Activated T-helper 17 cell treated with anti-CD3 and anti-CD28 coated beads, Interleukin-2, amount 50 U/mL, for 72 hours (primary cell): ENCODE measurements at places on chromosomes 3 and 15.

DNA sequence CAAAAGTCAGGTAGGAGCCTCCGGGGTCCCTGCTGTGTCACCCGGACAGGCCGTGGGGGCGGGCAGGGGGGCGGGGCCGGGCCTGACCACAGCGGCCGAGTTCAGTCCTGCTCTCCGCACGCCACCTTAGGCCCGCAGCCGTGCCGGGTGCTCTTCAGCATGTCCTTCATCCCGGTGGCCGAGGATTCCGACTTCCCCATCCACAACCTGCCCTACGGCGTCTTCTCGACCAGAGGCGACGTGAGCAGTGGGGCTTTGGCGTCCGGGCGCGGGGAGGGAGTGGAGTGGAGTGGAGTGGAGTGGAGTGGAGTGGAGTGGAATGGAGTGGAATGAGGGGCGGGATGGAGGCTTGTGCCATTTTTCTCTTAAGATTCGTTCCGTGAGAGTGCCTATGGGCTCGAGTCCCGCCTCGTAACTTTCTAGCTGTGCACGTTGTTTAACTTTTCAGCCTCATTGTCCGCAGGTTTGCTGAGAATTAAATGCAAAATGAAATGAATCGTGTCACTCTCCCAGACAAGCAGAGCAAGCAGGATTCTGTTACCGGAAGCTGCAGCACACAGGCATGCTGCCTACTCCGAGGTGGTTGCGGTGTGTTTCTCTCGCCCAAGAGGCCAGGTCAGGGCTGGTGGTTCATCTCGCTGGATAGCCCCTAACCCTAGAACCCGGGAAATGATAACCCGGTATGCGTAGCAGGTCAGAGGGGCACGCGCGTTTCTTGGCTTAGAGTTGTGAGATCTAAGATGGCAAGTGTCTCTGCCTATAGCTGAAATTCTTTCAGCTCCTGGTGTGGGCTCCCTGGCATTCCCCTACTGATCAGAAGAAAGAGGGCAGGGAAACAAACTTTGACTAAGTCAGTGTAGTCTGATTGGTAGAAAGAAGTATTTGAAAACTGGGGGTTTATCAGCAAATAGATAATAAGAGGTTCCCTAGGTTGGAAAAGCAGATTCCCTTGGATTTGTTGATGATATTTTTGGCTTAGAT is at the start of gene FAH:
TSS of gene FAH (plus strand) at position 104 of the 981 bp plus-strand sequence. CDS start at position 160, 56 bp downstream.
- ATAC-seq = peak; percentile 83

- ATAC-seq = no peak
Measured at GRCh38 chr3:13307041-13307440, 113.1 kb downstream of the NUP210 start.

- ATAC-seq = no peak
Measured at GRCh38 chr3:34073961-34074360, 275.5 kb downstream of the PDCD6IP start.

- no peak for ATAC-seq
Measured at GRCh38 chr15:29438703-29439055, 169.1 kb upstream of the NSMCE3 start.

- ATAC-seq = peak; percentile 91
Measured at GRCh38 chr15:63970621-63971426, 75.5 kb downstream of the DAPK2 start.

DNA sequence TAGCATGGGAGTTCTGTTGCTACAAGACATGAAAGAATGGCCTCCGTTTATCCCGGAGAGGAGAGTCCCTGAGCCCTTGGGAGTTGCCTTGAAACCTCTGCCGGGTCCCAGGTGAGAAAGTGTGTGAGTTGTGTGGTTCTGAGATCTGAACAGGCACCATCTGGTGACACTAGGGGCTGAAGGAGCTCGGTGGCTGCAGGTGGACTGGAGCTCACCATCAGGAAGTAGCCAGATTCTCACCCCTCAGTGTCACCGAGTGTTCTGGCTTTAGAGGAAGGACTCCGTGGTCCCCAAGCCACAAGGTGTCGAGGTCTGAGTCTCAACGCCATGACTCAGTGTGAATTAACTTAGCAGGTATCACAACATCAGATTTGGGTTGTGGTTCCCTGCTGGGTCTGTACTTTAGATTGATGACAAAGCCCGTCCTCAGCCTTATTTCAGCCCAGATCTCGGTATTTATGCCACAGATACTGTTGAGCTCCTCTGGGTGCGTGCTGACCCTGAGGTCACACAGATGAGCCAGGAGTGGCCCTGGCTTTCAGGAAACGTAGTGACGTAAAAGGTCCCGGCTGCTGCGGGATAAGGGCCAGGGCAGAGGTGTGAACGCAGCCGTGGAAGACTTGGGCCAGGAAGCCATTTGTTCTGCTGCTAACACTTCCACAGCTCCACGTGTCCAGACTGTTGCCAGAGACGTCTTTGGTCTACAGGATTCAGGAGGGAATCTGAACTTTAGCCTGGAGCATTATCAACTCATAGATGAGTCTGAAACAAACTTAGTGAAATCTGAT is 54.4 kb downstream of the PGPEP1L start:
- peak; percentile 82 for ATAC-seq

DNA sequence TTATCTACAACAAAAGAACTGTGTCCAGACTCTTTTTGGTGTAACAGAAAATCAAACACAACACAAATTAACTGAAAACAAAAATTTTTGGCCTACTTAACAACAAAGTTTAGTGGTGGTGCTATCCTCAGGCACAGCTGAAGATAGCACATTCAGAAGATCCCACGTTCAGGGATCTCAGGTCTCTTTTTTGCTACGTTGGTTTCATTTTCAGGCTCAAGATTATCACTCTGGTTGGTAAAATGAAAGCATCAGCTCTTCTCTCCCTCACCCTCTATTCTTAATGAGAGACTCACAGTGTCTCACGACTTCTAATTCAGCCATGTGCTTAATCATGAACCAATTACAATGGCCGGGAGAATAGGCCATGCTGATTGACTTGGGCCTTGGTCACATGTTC is 146.9 kb upstream of the PTPRG start:
- ATAC-seq = peak; percentile 21

GRCh38 chr3:188342991-188343732 is 189.2 kb downstream of the LPP start:
- ATAC-seq = no peak

DNA sequence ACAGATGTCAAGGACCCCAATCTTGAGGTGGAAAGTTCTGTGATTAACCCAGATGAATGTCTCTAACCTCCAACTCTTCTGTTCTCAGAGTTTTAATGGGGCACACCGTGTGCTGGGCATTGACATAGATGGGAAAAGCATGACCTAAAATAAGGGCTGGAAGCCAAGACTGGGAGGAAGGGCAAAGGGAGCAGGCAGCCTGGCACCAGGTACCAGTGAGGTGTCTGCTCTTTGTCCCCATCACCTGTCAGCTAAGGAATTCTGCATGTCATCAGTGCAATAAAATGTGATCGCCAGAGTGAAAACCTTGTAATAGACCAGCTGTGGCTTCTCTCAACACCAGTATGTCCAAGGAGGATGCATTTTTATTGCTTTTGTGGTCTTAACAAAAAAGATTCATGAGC is 143.5 kb upstream of the TPM1 start:
- ATAC-seq = no peak

DNA sequence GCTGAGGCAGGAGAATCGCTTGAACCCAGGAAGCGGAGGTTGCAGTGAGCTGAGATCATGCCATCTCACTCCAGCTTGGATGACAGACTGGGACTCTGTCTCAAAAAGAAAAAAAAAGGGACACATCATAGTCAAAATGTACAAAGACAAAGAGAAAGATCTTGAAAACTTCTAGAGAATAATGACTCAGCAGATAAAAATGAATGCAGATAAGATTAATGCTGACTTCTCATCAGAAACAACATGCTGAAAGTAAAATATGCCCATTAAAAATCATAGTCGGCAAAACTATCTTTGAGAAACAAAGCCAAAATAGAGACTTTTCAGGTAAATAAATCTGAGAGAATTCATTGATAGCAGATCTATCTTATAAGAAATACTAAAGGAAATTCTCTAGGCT is 271.1 kb upstream of the GPR149 start:
- ATAC-seq = no peak

DNA sequence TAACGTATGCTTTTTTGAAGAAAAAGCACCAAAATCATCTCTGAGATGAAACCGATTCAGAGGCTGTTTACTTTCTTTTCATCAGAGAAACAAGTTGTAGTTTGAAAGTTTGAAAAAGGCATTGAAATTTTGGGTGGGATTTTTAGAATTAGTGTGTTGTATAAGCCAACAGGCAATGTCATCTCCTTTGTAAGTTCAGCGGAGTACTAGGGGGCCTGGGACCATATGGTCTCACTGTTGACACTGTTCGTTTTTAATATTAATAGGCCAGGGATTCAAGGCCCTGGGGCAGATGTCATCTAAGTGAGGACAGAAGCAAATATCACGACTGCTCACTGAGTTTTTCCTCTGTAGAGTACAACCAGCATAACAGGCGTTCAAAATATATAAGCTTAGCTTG is 256.2 kb upstream of the RARB start:
- no peak for ATAC-seq

- no peak for ATAC-seq
Measured at GRCh38 chr15:39127151-39127790, 453.6 kb upstream of the THBS1 start.

- ATAC-seq = no peak
Measured at GRCh38 chr15:82044373-82045178, 1.2 kb downstream of the MEX3B start.

GRCh38 chr3:6733699-6734394 is 127.1 kb upstream of the GRM7 start:
- ATAC-seq = no peak

DNA sequence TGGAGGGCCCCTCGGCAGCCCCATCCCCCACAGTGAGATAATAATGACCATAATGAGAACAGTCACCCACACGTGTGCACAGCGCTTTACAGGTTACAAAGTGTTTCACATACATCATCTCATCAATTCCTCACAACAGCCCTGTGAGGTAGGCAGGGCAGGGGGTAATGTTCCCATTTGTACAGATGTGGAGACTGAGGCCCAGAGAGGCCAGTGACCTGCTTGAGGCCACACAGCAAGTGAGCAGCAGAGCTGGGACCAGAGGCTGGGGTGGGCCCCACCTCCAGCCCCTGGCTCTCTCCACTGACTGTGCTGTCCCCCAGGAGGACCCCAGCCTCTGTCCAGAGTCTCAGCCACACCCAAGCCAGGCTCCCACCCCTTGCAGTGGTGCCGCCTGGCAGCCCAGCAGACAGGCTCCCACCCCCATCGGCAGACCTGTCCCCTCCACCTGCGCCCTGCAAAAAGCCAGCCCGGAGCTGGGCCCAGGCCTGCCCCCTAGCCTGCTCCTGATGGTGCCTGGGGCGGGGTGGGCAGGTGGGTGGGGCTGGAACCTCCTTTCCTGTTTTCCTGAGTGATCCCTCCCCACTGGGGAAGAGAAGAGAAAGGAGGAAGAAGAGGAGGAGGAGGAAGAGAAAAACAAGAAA is 19.6 kb downstream of the LINGO1 start:
- ATAC-seq = no peak

DNA sequence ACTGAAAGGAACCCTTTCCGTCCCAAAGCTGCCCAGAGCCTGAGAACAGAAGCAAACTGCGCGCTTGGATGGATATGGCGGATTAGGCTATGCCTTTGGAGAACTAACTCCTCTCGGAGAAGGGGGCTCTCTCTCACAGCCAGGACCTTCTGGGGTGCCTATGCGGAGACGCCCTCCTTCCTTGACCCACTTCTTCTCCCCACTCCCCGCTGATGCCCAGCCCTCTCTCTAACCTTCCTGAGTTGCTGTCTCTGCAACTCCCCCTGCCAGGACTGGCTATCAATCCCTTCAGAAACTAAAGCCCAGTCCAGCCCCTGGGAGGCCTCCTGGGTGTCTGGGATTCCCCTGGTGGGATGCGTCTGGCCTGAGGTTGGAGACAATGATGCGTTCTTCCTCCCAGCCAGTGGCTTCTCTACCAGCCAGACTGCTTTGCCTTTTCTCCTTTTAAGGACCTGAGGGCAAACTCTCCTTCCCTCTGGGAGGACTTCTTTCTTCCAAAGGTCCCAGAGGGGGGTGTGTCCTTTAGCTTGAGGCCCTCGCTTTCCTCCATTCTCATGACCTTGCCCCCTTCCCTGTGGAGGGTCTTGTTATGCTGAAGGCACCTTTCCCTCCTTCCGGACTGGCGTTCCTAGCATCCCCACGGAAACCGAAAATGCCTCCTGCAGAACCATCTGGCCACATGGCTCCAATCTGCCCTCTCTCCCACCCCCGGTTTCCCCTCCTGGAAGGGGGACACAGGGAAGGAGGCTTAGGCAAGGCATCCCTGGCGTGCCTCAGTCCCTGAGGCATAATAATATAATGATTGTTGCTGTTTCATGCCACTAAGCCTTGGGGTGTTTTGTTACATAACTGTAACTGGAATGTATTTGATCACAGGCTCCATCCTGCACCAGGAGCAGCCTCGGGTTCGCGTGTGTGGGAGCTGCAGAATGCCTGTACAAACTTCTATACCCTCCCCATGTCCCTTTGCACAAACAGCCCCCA is 63.4 kb upstream of the C15orf39 start:
- no peak for ATAC-seq

GRCh38 chr3:38636464-38636863 is 13.0 kb downstream of the SCN5A start:
- no peak for ATAC-seq

- ATAC-seq = no peak
Measured at GRCh38 chr3:5110337-5110736, 11.8 kb upstream of the ARL8B start.

DNA sequence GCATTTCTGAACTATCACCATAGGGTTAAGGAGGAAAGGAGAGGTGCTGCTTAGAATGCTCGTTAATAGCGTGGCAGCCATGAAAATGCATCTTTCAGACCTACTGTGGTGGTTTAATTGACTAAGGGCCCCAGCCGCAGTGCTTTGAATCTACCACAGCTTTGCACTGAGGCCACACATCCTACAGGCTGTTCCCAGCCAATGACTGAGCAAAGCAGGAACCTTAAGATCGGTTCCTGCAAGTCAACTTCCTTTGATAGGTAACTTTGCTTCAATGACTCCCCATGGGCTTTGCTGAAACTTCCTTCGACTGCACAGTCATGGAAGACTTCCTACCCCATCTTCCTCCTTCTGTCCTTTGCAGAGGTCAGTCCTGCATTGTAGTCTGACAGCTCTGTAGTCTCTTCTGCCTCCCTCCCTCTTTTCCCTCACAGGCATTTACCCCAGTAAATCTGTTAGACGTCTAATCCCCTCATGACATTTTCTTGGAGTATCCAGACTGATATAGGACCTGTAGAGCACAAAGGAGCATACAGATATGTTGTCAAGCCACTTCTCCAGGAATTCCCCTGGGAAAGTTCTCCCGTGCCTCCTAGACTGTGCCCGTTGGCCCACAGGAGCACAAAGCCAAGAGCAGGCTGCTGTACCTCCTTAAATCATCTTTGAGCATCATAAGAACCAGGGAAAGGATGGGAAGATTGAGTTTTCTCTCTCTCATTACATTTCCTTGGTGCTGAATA is 2.6 kb upstream of the BCL2A1 start:
- peak; percentile 37 for ATAC-seq
